ENCODE measurements at places on chromosomes 7 and 10.

DNA sequence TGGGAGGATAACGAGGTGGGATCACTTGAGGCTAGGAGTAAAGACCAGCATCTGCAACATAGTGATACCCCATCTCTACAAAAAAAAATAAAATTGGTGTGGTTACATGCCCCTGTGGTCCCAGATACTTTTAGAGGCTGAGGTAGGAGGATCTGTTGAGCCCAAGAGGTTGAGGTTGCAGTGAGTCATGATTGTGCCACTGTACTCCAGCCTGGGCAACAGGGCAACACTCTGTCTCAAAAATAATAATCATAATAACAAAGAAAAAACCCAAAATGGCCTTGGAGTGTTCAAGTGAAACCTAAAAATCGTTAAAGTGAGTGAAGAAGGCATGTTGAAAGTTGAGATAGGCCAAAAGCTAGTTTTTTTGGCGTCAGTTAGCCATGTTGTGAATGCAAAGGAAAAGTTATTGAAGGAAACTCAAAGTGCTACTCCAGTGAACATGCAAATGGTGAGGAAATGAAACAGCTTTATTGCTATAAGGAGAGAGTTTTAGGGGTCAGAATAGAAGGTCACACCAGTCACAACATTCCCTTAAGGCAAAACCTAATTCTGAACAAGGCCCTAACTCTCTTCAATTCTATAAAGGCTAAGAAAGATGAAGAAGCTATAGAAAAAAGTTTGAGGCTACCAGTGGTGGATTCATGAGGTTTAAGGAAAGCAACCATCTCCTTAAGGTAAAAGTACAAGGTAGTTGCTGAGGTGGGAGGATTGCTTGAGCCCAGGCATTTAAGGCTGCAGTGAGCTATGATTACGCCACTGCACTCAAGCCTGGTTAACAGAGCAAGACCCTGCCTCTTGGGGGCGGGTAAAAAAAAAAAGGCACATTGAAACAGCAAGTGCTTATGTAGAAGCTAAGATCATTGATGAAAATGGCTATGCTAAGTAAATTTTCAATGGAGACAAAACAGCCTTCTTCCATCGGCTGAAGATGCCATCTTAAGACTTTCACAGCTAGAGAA lies 45.4 kb upstream of the STOX1 start:
- DNase-seq = no peak

DNA sequence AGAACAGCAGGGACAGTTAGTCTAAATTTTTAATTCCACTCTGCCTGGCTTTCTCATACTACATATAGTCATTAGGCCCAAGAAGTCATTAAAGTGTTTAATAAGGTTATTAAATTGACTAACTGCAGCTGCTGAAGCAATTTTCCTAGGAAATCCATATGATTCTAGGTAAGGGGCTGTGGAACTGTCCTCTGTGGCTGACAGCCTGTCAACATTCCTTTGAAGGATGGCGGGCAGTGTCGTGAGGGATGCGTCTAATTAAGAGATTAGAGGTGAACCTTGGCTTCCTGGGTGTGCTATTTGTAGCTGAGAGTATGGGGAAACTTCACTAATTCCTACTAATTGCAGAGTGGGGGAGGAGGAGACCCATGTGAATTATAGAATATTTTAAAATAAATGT lies 64.6 kb downstream of the SNX10 start:
- no peak for DNase-seq

DNA sequence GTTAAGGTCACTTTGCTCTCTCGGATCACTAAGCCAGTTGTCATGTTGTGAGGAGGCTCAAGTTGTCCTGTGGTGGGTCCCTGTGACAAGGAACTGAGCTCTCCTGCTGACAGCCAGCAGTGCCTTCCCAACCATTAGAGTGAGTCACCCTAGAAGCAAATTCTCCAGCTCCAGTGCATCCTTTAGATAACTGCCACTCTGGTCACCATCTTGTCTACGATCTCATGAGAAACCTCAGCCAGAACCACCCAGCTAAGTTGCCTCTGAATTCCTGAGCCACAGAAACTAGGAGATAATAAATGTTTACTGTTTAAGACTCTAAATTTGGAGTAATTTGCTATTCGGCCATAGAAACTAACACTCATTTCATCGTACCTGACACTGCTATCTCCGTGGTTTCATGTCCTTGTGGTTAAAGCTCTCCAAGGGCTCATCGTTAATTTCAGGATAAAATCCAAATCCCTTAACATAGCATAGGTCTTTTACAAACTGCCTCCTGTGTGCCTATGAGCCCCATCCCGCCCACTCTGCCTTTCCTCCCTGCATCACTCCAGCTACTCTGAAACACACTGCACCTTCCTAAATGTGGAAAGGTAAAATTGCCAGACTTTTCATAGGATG lies 56.5 kb upstream of the WIPF3 start:
- no peak for DNase-seq

GRCh38 chr10:77713521-77714280 lies 76.1 kb upstream of the KCNMA1 start:
- no peak for DNase-seq

Measured in RWPE2 (cell line).